ENCODE measurements at places on chromosomes 1 and 21.

DNA sequence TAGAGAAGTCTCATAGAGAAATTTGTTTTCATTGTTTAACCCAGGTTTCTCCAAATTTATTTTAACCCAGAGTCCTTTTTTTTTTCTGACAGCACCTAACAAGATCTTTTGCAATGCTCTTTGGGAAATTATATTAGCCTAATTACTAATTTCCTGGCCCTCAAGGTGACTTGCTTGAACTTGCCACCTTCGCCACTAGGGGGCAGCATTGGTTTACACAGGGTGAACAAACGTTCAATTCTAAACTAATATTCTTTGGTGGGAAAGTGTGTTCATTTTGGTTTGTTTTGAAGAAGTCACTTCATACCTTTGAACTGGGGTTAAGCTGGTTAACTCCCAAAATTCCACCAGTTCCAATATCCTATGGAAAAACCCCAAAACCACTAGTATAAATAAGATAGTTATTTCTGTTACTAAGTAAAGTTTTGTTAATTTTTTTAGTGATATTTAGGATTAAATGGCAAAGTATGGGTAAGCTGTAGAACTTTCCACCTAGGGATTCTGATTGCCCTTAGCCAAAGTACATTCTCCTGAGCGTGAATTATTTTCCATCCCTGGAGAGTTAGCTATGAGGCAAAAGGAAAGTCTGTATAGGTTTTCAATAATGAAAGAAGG lies 13.0 kb downstream of the CCDC190 start:
- DNase-seq: no peak

DNA sequence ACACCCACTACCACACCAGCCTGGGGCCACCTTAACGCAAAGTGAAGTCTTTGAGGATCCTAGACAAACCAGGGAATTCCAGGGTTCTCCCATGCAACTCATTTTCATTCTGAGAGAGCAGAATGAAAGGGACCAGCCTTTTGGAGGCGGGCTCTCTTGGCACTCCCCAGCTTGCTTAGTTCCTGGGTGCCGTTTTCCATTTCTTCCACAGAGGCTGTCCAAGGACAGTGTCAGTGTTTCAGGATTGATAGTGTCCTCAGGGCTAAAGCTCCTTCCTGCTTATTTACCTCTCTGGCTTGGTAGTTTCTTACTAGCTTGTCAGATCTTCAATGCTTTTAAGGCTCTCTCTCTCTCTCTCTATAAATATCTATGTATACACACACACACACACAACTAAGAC lies 30.1 kb upstream of the GNG4 start:
- DNase-seq: no peak

GRCh38 chr1:5970610-5971273 lies 21.5 kb downstream of the NPHP4 start:
- DNase-seq: no peak

- DNase-seq: no peak
Measured at GRCh38 chr1:9439074-9439761, 100.0 kb upstream of the SLC25A33 start.

- DNase-seq: no peak
Measured at GRCh38 chr1:68233202-68233601, 879 bp upstream of the WLS start.

DNA sequence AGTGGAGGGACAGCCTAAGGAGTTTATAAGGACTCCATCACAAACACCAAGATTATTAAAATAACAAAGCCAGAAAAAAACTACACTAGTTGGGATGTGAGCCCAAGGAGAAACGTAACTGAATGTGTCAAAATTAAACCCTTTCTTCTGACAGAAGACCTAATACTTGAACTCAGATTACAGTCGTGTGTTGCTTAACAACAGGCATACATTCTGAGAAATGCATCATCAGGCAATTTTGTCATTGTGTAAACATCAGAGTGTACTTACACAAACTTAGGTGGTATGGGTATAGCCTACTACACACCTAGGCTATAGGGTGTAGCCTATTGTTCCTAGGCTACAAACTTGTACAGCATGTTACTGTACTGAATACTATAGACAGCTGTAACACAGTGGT lies 23.4 kb downstream of the DSTYK start:
- DNase-seq: no peak

GRCh38 chr1:174837386-174837785 lies 162.4 kb upstream of the CACYBP start:
- DNase-seq: no peak

- DNase-seq: peak; percentile 31
Measured at GRCh38 chr1:111507411-111508201, 4.2 kb upstream of the ADORA3 start.

DNA sequence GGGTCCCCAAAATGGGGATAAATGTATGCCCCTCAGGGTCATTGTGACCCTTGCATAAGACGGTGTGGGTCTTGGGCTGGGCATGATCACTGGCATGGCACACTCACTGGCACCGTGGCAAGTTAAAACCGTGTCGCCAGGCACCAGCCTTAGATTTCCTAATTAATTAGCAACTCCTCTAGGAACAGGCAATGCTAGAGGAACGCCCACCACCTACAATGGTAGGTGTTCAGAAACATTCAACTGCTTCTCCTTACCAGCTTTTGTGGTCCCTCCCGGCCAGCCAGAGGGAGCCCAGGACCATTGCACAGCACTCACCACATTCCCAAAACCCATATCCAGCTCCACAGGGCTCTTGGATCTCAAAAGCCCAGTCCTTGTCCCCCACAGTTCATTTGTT lies 36.4 kb downstream of the EPHA2 start:
- DNase-seq: no peak

DNA sequence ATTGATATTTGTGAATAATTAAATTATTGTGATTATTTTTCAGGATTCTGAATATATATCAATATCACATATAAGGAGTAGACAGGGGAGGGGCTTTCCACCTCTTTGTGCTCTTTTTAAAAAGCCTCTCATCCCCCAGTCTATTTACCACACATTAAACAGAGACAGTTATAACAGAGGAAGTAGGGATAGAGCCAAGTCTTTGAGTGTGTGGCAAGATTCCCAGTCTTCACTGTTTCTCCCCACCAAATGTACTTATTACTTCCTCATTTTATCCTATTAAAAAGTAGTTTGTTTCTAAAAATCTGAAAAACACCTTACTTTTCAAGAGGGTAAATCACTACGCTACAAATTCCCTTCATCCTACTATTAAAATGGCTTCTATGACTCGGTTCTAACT lies 46.7 kb downstream of the EPS15 start:
- no peak for DNase-seq

- DNase-seq: no peak
Measured at GRCh38 chr1:87202922-87203655, 125.6 kb upstream of the LMO4 start.
